Lung (tissue), 17 donors: ENCODE measurements at places on chromosomes 1 and 21.

- DNase-seq: peak; percentile 53
Measured at GRCh38 chr1:198168227-198168626, 11.4 kb downstream of the NEK7 start.

- DNase-seq: no peak
Measured at GRCh38 chr1:111904478-111905218, 84.8 kb downstream of the KCND3 start.

- peak; percentile 83 for DNase-seq
Measured at GRCh38 chr1:58584082-58584895, 7.2 kb upstream of the TACSTD2 start.

GRCh38 chr1:37338658-37339057, 135.7 kb upstream of the ZC3H12A start:
- no peak for DNase-seq

DNA sequence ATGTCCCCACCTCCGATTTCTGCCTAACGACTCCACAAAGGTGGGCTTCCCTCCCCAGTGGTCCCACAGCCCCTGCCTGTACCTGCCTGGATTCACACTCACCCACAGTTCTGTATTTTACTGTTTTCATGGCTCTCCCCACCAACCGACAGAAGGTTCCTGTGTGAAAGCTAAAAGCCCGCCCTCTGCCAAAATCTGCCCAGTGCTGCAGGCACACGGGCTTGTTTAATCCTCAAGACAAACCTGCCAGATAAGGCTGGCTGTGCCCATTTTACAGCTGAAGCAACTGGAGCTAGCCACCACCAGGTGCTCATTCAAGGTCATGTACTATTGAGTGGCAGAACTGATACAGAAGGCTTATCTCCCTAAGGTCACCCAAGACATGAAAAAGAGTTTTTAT, 114.5 kb downstream of the HIVEP3 start:
- DNase-seq: no peak
